Cardiac septum (tissue), 1 donor: ENCODE measurements at places on chromosomes 1 and 21. TPM values are rescaled to one million over a fixed set of nuclear protein-coding genes. Genes with fewer than 3 reads are reported as not detected.

- no peak for DNase-seq
These were observed at the start of gene CROCC for GRCh38 chr1:16921391-16922185. Gene CROCC (plus strand): TSS chr1:16921931. CDS start chr1:16922019, 88 bp downstream.

DNA sequence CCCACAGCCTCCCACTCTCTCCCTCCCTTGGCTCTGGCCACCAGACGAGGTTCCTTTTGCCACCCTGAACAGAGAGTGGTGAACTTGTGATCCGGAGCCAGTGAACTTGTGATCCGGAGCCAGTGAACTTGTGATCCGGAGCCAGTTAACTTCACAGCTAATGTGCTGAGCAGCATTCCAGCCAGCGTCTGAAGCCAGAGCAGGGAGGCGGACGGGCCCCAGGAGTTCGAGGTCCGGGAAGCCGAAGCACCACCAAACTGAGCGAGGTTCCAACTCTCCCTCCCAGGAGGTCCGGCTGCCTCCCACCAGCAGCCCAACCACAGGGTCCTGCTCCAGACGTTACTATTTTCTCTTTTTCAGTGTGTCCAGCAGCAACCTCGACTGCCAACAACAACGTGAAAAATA lies 85.8 kb downstream of the SYF2 start:
- DNase-seq: no peak

DNA sequence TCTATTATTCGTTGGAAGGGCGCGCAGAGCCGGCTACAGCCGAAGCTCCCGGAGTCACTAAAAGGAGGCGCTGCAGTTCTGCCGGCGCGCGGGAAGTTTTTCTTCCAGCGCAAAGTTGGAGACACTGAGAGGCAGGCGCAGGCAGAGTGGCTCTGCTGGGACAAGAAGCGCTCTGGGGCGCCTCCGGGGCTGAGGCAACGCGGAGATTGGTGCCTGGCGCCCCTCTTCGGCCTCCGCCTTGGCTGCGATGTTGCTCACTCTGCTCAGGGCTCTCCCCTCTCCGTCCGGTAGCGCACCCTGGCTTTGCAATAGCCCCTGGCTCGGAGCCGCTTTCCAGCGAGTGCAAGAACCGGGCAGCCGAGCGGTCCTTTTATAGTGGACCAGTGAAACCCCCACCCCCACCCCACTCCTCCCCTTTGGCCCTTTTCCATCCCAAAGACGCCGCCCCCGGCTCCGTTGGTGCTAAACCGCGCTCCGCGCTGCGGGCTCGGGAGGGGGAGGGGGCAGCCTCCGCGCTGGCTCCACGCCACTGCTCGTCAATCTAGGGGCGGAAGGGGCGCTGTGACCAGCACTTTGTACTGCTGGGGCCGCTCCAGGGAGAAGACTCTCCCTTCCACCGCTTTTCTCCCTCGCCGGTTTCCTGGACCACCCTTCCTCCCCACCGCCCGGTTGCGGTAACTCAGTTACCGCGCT lies at the start of gene ADAMTS1:
TSS of gene ADAMTS1 (minus strand) at position 344 of the 693 bp plus-strand sequence. CDS start 455 bp downstream, outside the sequence.
- peak; percentile 94 for DNase-seq

The ERG gene
- total RNA-seq: 15.5 TPM

The CFAP126 gene
- total RNA-seq: not detected
